Cerebellar nuclear complex (tissue), 1 donor: ENCODE measurements at places on chromosomes 13 and 19.
A peak's percentile ranks its signal among the peaks of the same experiment; 100 is the strongest.

- no peak for DNase-seq
Measured at GRCh38 chr13:59356607-59357006, 807.1 kb downstream of the DIAPH3 start.

DNA sequence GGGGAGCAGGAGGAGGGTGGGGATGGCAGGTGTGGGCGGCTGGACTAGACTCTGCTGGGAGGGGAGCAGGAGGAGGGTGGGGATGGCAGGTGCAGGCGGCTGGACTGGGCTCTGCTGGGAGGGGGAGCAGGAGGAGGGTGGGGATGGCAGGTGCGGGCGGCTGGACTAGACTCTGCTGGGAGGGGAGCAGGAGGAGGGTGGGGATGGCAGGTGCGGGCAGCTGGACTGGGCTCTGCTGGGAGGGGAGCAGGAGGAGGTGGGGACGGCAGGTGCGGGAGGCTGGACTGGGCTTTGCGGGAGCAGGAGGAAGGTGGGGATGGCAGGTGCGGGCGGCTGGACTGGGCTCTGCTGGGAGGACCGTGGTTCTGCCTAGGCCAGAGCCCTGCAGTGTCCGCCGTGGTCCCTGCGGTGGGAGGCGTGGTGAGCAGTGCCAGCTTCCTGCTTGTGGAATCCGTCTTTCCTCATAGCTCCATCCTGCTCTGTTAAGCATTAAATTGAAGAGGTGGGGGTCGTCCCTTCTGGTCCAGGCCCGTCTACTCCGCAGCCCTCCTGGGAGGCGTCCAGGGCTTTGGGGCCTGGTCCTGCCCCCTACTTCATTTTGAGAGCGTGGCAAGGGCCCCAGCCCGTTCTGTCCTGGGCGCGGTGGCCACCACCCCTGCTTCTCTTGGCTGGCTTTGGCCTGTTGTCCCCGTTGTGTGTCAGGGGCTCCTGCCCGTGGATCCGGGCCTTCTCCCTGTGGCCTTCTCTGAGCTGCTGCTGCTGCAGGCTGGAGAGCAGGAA, 4.7 kb downstream of the SPPL2B start:
- no peak for DNase-seq

- no peak for DNase-seq
Measured at GRCh38 chr13:24274452-24275021, 34.8 kb upstream of the C1QTNF9 start.

GRCh38 chr19:18876865-18877264, 19.1 kb downstream of the CERS1 start:
- DNase-seq: no peak

- DNase-seq: no peak
Measured at GRCh38 chr19:1245494-1246264, 2.7 kb upstream of the MIDN start.

DNA sequence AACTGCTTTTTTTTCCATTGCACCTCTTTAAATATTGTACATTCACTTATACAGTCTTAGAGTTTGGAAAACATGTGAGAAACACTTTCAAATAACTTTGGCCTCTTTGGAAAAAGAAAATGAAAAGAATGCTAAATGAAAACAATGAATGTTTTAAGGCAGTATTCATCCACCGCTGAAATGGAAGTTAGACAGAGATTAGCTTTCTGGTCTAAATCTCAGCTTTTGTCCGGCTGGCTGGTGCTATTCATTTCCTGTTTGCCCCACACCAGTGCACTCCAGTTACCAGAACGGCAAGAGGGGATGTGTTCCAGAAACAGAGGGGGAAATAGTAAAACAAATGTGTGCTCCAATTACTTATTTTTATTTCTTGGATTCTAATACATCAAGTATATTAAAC, 1201.3 kb downstream of the EFNB2 start:
- no peak for DNase-seq

GRCh38 chr19:5392486-5392885, 51.9 kb upstream of the PTPRS start:
- no peak for DNase-seq

GRCh38 chr19:45357445-45357783, 13.0 kb downstream of the ERCC2 start:
- no peak for DNase-seq

GRCh38 chr19:3036119-3036976, 7.3 kb upstream of the TLE2 start:
- peak; percentile 33 for DNase-seq

DNA sequence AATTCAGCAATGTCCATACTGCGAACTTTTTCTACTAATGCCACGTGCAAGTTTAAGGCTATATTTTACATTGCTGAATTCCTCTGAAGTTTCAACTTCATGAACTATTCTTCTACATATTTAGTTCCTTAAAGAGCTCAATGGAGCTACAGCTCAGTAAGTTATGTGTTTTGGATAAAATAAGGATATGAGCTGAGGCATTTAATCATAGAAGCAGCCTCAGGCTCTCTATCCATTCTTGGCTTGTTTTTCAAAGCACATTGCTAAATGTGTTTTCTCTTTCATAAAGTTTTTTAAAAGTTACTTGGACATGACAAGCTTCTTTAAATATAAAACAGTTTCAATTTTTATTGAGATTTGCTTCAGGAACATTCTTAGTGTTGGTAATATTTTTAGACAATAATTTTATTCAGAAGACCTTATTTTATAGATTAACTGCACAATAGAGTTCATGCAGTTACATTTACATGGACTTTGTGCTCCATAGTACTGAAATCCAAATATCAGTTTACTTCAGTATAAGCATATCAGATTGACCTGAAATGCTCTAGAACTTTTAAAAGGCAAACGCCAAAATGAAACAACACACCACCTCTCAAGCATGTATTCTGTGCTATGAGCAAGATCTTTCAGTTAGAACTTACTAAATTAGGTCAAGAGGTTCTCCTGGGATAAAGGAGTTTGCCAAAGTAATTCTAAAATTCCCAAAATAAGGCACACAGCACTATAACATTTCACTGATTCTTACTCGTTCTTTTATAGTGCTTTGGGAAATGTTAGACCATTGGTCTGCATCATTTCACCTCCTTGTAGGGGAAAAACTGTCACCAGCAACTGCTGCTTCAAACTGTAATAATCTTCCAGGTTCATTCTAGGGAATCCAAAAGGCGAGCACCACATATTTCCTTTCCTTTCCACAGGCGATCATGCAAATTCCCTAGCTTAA, 275.5 kb downstream of the ENOX1 start:
- no peak for DNase-seq

- DNase-seq: no peak
Measured at GRCh38 chr19:16955161-16955560, 66.4 kb downstream of the F2RL3 start.

GRCh38 chr19:6236310-6237291, 43.2 kb downstream of the MLLT1 start:
- peak; percentile 57 for DNase-seq

DNA sequence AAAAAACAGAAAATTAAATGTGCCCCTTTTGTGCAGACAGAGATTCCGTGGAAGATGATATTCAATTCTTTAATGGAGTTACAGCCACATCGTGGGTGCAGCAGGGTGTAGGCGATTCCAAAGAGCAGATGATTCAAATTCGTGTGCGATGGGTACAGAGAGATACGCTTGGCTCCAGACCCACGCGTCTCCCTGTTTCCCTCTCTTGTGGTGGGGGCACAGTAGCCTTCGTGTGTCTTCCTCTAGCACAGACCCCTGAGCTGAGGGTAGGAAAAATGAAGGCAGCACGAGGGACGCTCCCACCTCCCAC, 4.8 kb downstream of the TSPAN16 start:
- no peak for DNase-seq

DNA sequence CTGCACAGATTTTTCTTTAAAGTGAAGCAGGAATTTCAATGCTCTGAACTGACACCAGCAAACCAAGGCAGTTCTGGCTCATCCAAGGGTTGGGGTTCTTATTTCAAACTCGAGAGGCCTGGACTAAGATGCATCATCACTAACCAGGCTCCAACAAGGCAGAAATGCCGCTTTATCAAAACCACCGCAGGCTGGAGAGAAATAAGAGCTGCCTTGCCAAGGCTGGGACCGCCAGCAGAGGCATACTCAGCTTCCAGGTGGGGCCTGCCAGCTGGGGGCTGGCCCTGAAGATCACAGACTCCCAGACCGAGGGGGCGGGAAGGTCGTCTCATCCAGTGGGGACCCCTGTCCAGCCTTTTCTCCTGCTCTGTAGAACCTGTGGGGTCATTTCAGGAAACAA, 37.4 kb upstream of the GAS6 start:
- no peak for DNase-seq

GRCh38 chr13:90405301-90405700, 942.2 kb upstream of the MIR17HG start:
- DNase-seq: no peak

- no peak for DNase-seq
Measured at GRCh38 chr13:59409634-59410200, 754.0 kb downstream of the DIAPH3 start.

DNA sequence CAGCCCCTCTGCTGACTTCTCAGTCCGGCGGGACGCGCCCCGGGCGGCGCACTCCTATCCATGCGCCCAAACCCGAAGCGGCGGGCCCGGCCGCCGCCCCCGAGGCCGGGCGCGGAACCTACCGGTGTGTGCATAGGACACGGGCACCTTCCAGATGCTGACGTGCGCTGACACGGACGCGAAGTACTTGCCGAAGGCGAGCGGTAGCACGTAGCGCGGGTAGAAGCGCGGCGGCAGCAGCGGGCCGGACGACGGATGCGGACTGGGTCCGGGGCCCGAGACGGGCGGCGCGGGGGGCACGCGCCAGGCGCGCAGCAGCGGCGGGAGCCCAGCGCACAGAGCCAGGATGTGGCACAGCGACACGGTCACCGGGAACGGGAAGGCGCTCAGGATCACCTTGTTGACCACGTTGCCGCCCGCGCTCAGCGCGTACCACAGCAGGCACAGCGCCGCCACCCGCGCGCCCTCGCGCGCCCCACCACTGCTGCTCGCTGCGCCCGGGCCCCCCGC, 338 bp downstream of the SLC35E1 start:
- DNase-seq: no peak

DNA sequence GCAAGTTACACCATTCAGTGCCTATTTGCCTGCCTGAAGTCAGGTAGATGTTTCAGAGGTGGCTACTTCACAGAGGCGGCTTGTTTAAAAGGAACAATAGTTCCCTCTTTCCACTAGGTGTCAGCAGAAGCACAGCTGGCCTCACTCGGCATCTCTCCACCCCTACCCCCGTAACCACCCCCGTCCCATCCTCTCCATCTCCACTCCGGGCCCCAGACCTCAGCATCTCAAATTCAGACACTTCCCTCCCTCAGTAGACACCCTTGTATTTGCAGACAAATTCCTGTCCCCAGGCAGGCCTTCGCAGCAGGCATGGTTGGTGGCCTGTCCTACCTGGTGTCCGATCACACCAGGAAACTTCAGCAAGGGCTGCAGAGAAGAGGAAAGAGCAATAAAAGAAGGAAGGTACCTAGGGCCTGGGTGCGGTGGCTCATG, 9.1 kb upstream of the DPP9 start:
- DNase-seq: no peak

DNA sequence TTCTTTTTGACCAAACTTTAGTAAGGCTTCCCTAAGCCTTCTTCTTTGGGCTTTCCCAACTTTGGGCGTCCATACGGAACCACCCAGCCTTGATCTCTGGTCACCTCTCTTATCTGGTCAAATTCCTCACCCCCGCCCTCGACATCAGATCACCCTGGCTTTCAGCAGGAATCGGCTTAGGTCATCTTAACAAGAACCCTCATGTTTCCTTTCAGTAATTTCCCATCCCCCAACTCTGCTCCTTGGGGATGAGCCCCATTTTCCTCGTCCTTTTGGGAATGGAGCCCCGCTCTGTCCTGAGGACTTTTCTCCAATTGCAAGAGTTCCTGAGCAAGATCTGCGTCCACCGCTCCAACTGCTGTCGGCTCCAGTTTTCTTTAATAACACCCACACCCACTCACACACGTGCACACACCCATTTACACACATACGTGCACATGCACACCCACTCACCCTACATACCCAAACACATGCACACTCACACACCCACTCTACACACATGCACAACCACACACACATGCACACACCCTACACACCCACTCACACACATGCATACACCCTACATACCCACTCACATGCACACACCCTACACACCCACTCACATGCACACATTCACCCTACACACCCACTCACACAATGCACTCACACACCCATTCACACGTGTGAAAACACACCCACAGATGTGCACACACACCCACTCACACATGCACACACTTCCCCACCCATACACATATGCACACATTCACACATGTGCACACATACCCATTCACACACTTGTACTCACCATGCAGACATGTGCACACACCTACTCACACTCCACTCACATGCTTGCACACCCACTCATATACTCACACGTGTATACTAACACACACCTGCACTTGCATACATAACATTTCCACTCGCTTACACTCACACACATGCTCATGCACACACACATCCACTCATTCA, 87.0 kb upstream of the TM9SF2 start:
- DNase-seq: no peak

GRCh38 chr13:20426766-20427448, 98.8 kb downstream of the CRYL1 start:
- no peak for DNase-seq

DNA sequence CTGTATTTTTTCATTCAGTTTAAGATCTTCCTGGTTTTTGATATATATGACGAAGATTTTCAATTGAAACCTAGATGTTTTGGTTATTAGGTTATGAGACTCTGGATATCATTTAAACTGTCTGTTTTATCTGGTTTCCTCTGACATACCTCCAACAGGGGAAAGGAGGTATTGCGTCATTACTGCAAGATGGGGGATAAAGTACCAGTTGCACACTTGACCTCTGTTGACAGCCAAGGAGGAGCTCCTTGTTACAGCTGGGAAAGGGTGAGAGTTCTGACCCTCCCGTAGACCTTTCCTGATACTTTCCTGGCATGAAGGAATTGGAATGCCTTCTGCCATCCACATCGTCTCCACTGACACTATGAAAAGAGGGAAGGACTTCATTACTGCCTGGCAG, 82.0 kb upstream of the SHISA2 start:
- no peak for DNase-seq

GRCh38 chr13:57969951-57970350, 338.4 kb downstream of the PCDH17 start:
- no peak for DNase-seq

DNA sequence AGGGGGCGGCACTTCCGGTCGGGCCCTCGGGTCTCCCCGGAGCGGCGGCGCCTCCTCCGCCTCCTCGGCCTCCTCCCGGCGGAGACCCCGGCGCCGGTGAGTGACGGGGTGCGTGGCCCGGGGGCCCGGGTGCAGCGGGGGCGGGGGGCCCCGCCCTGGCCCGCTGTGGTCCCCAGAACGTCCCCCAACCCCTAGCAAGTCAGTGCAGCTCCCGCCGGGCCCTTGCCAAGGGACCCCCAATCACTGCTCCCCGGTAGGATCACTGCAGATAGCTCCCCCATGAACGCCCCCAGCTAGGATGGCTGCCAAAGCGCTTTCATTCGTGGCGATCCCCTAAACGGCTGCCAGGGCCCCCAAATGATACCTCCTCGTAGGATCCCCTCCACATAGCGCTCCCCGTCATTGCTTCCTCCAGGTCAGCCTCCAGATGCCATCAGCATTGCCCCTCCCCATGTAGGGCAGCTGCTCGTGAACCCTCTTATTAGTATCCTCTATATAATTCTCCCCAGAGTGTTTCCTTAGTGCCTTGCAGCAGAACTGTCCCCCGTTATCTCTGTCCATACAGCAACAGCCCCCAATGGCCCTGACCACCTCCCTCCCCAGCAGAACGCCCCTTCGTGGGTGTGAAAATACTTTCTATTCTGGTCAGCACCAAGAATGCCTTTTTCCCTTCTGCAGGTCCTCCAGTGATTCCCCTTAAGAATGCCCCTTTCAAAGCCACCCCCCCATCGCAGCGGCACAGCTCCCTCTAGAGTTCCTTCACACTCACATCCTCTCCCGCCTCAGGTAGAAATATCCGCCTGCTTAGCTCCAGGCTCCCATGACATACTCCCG, at the start of gene ZNF865:
Gene ZNF865 (plus strand): TSS at position 11 of the 834 bp plus-strand sequence. CDS start 7,972 bp downstream, outside the sequence.
- DNase-seq: no peak

- DNase-seq: no peak
Measured at GRCh38 chr13:42369071-42369797, 97.3 kb downstream of the AKAP11 start.
